ENCODE measurements at places on chromosomes 12 and 14.

GRCh38 chr12:127270193-127270592, 996.8 kb upstream of the TMEM132C start:
- H3K27me3 ChIP-seq = no peaks in the 10 kb centered on the region
- DNase-seq = no peak
- H3K4me1 ChIP-seq = no peaks in the 10 kb centered on the region
- H3K4me3 ChIP-seq = no peak overlapping the region
- H3K27ac ChIP-seq = no peak overlapping the region

GRCh38 chr12:52531566-52532300, 11.5 kb upstream of the KRT5 start:
- no peaks in the 10 kb centered on the region for H3K36me3 ChIP-seq
- no peak for DNase-seq
- H3K27ac ChIP-seq = no peak overlapping the region
- peaks cover 11% of the 10 kb centered on the region for H3K4me1 ChIP-seq
- H3K4me3 ChIP-seq = no peak overlapping the region

- no peaks in the 10 kb centered on the region for H3K36me3 ChIP-seq
- no peak overlapping the region for H3K27ac ChIP-seq
These were observed 1.5 kb downstream of the OR4E1 start for GRCh38 chr14:21672116-21672515.

- peak; percentile 84 for DNase-seq
- H3K4me1 ChIP-seq = no peaks in the 10 kb centered on the region
- H3K27me3 ChIP-seq = no peaks in the 10 kb centered on the region
- H3K27ac ChIP-seq = no peak overlapping the region
- no peak overlapping the region for H3K4me3 ChIP-seq
These were observed 39.2 kb upstream of the DYRK2 start for GRCh38 chr12:67609226-67609870.

GRCh38 chr12:93589081-93589480, 16.6 kb downstream of the SOCS2 start:
- no peaks in the 10 kb centered on the region for H3K36me3 ChIP-seq
- peaks cover 4% of the 10 kb centered on the region for H3K4me1 ChIP-seq
- H3K27me3 ChIP-seq = peaks cover 6% of the 10 kb centered on the region
- no peak for DNase-seq
- no peak overlapping the region for H3K27ac ChIP-seq
- no peak overlapping the region for H3K4me3 ChIP-seq

DNA sequence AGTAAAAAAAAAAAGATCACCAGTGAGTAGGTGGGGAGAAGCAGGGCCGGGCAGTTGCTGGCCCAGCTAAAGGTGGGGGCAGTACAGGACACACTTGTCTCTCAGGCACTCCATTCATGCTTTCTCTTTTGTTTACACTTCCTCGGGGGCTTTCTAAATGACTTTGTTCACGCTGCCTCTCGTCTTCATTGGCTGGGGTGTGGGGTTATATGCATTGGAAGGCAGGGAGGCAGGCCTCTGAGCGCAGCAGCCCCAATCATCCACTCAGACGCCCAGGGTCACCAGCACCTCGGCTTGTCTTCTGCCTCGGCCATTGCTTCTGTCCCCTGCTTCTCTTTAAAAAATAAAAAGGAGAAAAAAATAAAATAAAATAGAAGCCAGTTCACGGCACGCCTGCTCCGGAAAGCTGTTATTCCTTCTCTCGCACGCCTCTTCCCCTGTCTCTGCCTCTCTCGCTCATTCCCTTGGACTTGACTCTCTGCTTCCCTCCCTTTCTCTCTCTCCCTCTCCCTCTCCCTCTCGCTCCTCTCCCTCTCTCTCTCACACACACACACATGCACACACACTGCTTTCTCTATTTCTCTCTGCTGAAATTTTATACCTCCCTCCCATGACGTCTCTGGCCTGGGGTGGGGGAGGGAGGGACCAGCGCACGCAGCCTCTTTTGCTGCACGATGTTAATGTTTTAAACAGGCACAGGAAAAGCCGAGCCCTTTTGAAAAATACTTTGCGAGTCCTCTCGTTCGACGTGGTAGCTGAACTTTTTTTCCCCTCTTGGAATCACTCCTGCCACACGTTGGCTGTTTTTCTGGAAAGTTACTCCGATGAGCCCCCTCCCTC, at the start of gene TGFB3:
TGFB3 (minus strand) TSS at position 570 of the 840 bp plus-strand sequence. CDS start 1,102 bp downstream, outside the sequence.
- H3K4me1 ChIP-seq = peaks cover 53% of the 10 kb centered on the region
- peak; percentile 86 for DNase-seq
- H3K27ac ChIP-seq = peak within 1 kb of the TSS; percentile 91
- peaks cover 10% of the 10 kb centered on the region for H3K36me3 ChIP-seq
- peak within 1 kb of the TSS; percentile 45 for H3K4me3 ChIP-seq

- DNase-seq = no peak
- H3K4me1 ChIP-seq = no peaks in the 10 kb centered on the region
- no peak overlapping the region for H3K4me3 ChIP-seq
- H3K27ac ChIP-seq = no peak overlapping the region
- no peaks in the 10 kb centered on the region for H3K27me3 ChIP-seq
These were observed 182.6 kb downstream of the PIK3C2G start for GRCh38 chr12:18443768-18444437.

GRCh38 chr14:33880330-33880729, 70.5 kb downstream of the EGLN3 start:
- no peaks in the 10 kb centered on the region for H3K4me1 ChIP-seq
- no peak overlapping the region for H3K27ac ChIP-seq
- DNase-seq = no peak
- H3K36me3 ChIP-seq = no peaks in the 10 kb centered on the region
- H3K4me3 ChIP-seq = no peak overlapping the region

GRCh38 chr12:131454418-131455217, 256.3 kb upstream of the SFSWAP start:
- H3K27ac ChIP-seq = no peak overlapping the region
- H3K36me3 ChIP-seq = peaks cover 5% of the 10 kb centered on the region

DNA sequence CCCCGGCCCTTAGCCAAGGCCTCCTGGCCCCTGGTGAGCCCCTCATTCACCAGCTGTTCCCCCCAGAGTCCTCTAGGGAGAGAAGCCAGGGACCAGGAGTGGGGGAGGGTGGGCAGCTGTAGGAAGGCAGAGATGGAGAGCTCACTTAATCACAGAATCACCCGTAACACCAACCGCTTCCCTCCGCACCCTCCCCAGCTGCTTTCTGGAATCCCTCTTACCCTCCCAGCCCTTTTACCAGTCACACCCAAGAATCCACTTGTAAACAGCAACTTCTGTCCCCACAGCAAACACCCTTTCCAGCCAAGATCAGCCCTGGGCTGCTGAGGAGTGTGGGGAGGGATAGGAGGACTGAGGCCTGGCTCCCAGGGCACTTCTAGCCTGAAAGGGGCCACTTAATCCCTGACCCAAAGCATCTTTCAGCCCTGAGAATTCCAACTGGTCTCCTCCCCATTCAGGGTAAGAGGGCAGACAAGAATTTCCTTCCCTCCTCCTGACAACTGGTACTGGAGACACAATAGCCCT, 18.8 kb downstream of the NCKAP5L start:
- H3K4me3 ChIP-seq = no peak overlapping the region
- peaks cover 30% of the 10 kb centered on the region for H3K36me3 ChIP-seq
- H3K4me1 ChIP-seq = peaks cover 38% of the 10 kb centered on the region
- no peaks in the 10 kb centered on the region for H3K27me3 ChIP-seq
- no peak for DNase-seq

GRCh38 chr12:44526655-44527182, 349.4 kb downstream of the NELL2 start:
- DNase-seq = no peak
- H3K27me3 ChIP-seq = no peaks in the 10 kb centered on the region
- no peak overlapping the region for H3K27ac ChIP-seq
- no peaks in the 10 kb centered on the region for H3K4me1 ChIP-seq
- no peaks in the 10 kb centered on the region for H3K36me3 ChIP-seq

GRCh38 chr14:77579065-77579464, 37.4 kb downstream of the SPTLC2 start:
- no peaks in the 10 kb centered on the region for H3K27me3 ChIP-seq
- no peak overlapping the region for H3K4me3 ChIP-seq
- H3K36me3 ChIP-seq = peaks cover 6% of the 10 kb centered on the region
- no peaks in the 10 kb centered on the region for H3K4me1 ChIP-seq
- no peak overlapping the region for H3K27ac ChIP-seq
- no peak for DNase-seq

GRCh38 chr12:13099066-13099843, 4.2 kb downstream of the GSG1 start:
- peak overlapping the region; percentile 54 for H3K27ac ChIP-seq
- H3K4me3 ChIP-seq = no peak overlapping the region
- H3K27me3 ChIP-seq = no peaks in the 10 kb centered on the region
- DNase-seq = no peak

DNA sequence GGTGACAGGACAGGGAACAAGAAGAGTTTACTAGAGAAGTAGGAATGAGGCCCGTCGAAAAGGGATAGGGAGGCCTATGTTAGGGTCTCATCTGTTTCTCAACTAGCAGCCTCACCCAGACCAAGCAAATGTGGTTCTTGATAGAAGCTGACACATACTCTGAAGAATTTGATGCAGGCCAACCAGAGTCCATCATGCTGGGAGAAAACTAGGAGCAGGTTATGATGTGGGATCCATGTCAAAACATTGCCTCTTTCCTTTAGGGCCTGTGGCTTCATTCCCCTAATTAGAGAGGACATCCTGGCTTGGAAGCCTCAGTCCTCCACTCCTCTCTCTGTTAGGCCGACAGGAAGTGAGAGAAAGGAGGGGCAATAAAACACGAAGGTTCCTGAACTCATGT, 122.8 kb downstream of the NTF3 start:
- H3K27me3 ChIP-seq = no peaks in the 10 kb centered on the region
- H3K36me3 ChIP-seq = no peaks in the 10 kb centered on the region
- H3K4me3 ChIP-seq = no peak overlapping the region
- no peak for DNase-seq

GRCh38 chr14:104101651-104102281, 16.3 kb downstream of the ASPG start:
- no peaks in the 10 kb centered on the region for H3K27me3 ChIP-seq
- H3K36me3 ChIP-seq = peaks cover 2% of the 10 kb centered on the region
- H3K4me3 ChIP-seq = no peak overlapping the region
- peaks cover 11% of the 10 kb centered on the region for H3K4me1 ChIP-seq

GRCh38 chr14:24123424-24124417, 6.7 kb upstream of the FITM1 start:
- no peak overlapping the region for H3K27ac ChIP-seq
- DNase-seq = no peak
- no peaks in the 10 kb centered on the region for H3K27me3 ChIP-seq

DNA sequence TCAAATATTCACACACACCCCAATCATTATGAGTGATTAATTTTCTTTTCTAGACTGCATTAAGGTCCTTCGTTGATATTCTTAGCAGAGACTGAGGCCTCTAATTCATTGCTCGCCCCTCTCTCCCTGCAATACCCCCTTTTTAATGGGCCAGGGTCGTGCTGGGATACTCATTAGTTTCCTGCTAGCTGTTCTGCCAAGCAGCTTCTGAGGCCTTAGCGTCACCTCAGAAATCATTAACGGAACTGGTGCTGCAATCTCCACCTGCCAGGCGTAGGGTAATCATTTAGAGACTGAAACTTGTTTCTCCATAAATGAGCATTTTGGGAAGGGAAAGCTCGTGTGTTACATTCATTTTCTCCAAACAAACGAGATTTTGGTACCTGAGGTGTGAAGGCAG, 1054.7 kb downstream of the GALC start:
- H3K27me3 ChIP-seq = no peaks in the 10 kb centered on the region
- no peaks in the 10 kb centered on the region for H3K4me1 ChIP-seq
- no peaks in the 10 kb centered on the region for H3K36me3 ChIP-seq
- H3K27ac ChIP-seq = no peak overlapping the region
- H3K4me3 ChIP-seq = no peak overlapping the region

GRCh38 chr12:112496496-112496895, 77.7 kb downstream of the PTPN11 start:
- H3K36me3 ChIP-seq = peaks cover 13% of the 10 kb centered on the region
- DNase-seq = no peak
- no peaks in the 10 kb centered on the region for H3K27me3 ChIP-seq
- H3K27ac ChIP-seq = no peak overlapping the region

- H3K36me3 ChIP-seq = no peaks in the 10 kb centered on the region
- H3K27ac ChIP-seq = no peak overlapping the region
- H3K4me1 ChIP-seq = no peaks in the 10 kb centered on the region
- DNase-seq = no peak
- peaks cover 5% of the 10 kb centered on the region for H3K27me3 ChIP-seq
These were observed 42.1 kb upstream of the FAM222A start for GRCh38 chr12:109671502-109671901.

- no peaks in the 10 kb centered on the region for H3K27me3 ChIP-seq
These were observed 60.7 kb upstream of the GZMB start for GRCh38 chr14:24694680-24695079.

DNA sequence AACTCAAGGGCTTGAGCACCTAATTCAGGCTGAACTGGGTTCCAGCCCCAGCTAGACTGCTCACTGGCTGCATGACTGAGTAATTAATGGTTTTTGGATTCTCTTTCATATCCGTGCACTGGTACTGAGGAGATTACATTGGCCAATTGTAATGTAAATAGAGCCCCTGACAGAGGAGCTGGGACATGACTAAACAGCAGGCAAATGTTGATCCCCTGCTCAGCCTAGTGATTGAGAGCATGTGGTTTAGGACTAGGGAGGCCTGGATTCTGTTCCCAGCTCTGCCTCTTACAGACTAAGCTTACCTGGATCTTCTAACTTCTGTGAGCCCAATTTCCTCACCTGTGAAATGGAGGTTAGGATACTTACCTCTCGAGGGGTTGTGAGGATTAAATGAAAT, 204.3 kb downstream of the ESR2 start:
- no peak overlapping the region for H3K4me3 ChIP-seq
- no peak for DNase-seq

GRCh38 chr14:71237556-71237955, 330.3 kb downstream of the PCNX1 start:
- H3K4me1 ChIP-seq = peaks cover 12% of the 10 kb centered on the region
- H3K36me3 ChIP-seq = no peaks in the 10 kb centered on the region
- no peak overlapping the region for H3K4me3 ChIP-seq
- H3K27me3 ChIP-seq = no peaks in the 10 kb centered on the region

- H3K4me1 ChIP-seq = peaks cover 17% of the 10 kb centered on the region
- H3K4me3 ChIP-seq = peak within 1 kb of the TSS; percentile 95
- peak; percentile 76 for DNase-seq
- H3K27me3 ChIP-seq = no peaks in the 10 kb centered on the region
These were observed at the start of gene CDK2 for GRCh38 chr12:55966408-55967281. TSS of gene CDK2 (plus strand) at chr12:55966830. CDS start at chr12:55967009, 179 bp downstream.

DNA sequence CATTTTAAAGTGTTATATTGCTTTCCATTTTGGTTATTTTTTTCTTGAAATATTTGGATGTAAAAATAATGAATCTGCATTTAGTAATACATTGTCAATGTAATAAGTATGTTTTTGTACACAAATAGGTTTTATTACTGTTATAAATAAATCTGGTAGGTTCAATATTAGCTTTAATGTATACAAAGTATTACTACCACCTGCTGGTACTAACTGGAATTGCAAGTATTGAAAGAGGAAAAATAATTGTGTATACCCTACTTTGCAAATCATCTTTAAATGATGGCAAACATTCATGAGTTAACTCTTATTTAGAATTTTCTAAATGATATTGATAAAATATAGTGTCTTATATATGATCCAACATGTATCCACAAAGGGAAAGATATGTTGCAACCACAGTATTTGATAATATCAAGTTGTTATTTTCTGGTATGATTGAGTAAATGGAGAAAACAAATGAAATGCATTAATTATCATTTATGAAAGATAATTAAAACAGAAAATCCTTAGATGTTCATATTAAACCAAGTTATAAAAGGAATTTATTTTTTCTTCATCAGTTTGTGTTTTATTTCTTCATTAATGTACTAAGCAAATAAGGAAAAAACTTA, 3.2 kb downstream of the OR4K2 start:
- H3K36me3 ChIP-seq = no peaks in the 10 kb centered on the region
- no peaks in the 10 kb centered on the region for H3K27me3 ChIP-seq
- DNase-seq = no peak
- H3K4me1 ChIP-seq = no peaks in the 10 kb centered on the region
